CD8-positive, alpha-beta memory T cell (primary cell): ENCODE measurements at places on chromosomes 3 and 15.

GRCh38 chr3:36992806-36993325 lies at the start of gene EPM2AIP1:
EPM2AIP1 (minus strand) TSS chr3:36993131; CDS start chr3:36993077, 54 bp downstream.
- DNase-seq = no peak

- DNase-seq = no peak
These were observed 10.9 kb upstream of the RTP1 start for GRCh38 chr3:187186375-187186774.

- peak; percentile 73 for DNase-seq
These were observed 32.4 kb downstream of the CMTM7 start for GRCh38 chr3:32423956-32424557.

DNA sequence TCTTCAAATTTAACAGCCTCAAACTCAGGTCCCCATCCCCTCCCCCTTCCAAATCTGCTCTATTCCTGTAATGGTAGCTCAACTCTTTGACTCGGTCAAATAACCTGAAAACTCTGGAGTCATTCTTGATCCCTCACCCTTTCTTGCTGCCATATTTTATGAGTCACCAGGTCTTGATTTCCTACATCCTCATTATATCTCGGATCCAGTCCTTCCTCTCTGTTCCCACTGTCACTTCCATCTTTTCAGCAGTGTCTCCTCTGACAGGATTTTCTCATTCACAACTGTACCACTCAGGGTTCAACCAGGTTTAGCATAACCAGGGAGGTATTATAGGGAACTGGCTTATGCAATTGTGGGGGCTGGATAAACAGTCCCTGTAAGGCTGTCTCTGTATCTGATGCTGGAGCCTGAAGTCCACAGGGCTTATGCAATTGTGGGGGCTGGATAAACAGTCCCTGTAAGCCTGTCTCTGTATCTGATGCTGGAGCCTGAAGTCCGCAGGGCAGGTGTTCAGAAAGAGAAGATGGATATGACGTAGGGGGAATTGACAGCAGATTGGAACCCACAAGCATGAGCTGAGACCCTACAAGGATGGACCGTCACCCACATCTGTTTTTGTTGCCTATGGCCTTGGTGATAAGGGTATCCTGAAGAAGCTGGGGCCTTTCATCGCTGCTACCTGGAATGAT lies 9.1 kb upstream of the FETUB start:
- no peak for DNase-seq

DNA sequence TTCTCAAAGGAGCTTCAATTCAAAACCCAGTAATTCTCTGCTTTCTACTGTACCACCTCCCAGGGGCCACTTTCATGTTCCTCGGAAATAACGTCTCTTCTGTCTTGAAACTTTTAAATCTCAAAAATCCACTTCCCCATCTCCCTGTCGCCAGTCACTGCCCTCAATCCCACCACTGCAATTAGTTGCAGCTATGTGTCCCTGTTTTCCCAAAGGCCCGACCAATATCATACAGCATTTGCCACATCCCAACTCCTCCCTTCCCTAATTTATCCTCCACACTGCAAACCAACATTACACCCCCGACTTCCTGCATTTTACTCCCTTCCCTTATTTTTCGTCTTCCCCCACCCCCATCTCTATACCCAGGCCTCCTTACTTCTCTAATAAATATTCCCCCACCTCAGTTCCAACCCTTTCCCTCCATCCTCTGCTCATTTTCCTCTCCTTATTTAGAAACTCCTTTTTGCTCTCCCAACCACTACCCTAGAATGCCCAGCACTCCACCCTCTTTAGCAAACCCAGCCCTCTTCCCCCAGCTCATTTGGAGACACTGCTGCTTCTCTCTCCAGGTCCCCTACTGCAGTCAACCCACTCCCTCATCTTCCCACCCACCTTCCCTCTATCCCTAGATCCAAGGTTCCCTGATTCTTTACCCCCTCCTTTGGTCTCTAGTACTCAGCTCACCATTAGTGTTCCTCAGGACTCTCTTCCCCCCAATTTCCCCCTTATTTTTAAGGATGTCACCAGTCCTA lies 1.1 kb downstream of the NPTN start:
- DNase-seq = no peak

DNA sequence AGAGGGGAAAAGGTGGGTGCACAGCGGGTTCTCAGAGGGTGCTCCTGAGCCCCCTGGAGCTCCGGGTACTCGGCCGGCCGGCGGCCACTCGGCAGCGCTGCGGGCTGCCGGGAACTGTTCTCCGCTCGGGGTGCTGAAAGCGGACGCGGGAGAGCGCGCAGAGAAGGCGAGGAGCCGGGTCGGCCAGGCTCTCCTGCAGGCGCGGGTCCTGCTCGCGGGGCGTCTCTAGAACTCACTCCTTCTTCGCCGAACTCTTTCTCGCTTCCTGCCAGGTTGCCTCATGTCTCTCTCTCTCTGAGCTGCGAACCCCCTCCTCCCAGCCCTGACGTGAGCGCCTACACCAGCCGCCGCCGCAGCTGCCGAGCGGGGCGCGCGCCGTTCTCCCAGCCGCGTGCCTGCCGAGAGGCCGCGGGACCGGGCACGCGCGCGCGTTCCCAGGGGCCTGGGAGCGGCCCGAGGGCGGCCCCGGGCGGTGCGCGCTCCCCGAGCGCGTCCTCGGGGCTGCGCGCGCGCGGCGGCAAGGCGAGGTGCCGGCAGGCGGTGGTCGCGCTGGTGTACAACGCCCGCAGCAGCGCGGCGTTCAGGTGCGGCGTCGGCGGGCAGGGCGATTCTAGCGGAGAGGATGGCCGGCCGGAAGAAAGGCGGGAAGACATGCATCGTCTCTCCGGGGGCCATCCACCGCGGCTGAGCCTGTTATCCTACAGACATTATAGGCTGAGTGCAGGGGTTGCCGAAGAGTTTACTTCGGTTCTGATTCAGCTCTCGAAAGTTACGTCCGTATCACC lies at the start of gene PEX5L:
TSS of gene PEX5L (minus strand) at position 267 of the 785 bp plus-strand sequence. CDS start 338 bp downstream, outside the sequence.
- no peak for DNase-seq

DNA sequence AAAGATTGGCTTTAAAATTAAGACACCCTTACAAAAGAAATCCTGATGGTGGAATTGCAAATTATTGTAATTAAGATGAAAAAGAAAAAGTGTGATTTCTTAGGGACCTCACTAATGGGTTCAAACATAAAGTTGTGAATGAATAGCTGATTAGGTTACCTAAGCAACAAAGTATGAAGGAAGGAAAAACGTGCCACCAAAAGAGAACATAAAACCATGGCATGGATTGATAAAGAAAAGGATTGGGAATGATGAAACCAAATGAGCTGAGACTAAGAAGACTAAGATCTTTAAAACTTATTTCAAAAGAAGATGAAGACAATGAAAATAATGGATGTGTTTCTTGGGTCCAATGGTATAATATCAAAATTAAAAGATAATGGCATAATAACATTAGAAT lies 32.2 kb upstream of the GUCA1C start:
- no peak for DNase-seq

DNA sequence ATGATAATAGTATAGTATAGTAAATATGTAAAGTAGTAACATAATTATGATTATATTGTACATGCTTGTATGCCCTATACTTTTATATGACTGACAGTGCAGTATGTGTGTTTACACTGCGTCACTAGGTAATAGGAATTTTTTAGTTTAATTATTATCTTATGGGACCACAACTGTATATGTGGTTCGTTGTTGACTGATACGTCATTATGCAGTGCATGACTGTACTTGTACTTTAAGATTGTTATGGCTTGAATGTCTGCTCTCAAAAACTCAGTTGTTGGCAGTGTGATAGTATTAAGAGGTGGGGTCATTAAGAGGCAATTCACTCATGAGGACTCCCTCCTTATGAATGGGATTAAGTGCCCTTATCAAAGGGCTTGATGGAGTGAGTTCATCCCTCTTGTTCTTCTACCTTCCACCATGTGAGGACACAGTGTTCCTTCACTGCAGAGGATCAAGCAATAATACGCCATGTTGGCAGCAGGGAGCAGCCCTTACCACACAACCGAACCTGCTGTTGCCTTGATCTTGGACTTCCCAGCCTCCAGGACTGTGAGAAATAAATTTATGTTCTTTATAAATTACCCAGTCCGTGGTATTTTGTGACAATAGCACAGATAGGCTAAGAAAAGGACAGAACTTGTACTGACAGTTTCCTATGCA lies 152.2 kb downstream of the NEK11 start:
- no peak for DNase-seq

DNA sequence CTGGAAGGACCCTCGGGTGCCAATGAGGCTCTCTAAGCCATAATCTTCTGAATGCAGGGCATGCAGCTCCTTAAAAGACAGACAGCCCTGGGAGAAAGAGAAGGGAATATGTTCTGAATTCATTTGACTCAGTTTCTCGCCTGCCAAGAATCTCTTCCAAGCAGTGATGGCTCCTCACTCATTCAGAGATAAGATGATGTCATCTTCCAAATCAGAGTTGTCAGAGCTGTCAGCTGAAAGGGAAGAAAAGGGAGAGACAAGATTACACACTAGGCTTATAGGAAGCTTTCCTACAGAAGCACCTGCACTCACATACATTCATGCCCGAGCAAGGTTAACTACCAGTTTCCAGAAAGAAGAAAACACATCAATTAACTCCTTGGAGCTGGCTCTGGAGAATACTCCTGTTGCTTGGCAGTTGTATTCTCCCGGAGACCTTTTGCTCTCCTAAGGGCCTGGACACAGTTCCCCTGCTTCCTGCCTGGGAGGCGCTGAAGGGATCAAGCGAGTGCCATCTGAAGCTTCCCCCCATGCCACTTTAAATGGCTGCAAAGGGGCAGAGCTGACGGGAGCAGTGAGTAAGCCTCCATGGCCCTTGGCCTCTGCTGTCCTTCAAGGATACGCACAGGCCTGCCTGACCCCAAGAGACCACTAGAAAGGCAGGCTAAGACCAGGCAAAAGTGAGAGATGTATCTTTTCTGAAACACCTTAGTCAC lies 7.7 kb downstream of the RBM15B start:
- DNase-seq = no peak

- DNase-seq = no peak
These were observed 77.9 kb downstream of the PCSK6 start for GRCh38 chr15:101411581-101411980.

GRCh38 chr15:73322665-73323373 lies 45.9 kb downstream of the HCN4 start:
- DNase-seq = no peak

GRCh38 chr3:133887074-133887802 lies 8.4 kb downstream of the RAB6B start:
- no peak for DNase-seq

GRCh38 chr3:50985893-50986292 lies 311.2 kb downstream of the DOCK3 start:
- DNase-seq = no peak

DNA sequence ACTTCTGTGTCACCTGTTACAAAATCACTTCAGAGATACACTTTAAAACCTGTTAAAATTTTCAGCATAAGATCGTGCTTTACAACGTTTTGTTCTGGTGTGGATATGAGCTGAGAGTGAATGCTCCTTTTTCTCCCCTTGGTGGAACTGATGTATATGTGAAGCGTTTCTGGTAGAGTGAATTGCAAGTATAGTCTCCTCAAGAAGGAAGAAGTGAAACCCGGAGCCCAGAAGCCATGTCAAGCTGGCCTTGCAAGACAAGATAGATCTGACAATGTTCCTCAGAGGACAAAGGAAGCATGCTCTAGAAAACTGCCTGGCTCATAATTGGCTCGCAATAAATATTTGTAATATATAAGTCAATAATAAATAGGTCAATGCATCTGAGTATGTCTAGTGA lies 23.6 kb downstream of the SERPINI2 start:
- no peak for DNase-seq

- no peak for DNase-seq
These were observed 63.8 kb downstream of the LRRC49 start for GRCh38 chr15:70956201-70956995.

DNA sequence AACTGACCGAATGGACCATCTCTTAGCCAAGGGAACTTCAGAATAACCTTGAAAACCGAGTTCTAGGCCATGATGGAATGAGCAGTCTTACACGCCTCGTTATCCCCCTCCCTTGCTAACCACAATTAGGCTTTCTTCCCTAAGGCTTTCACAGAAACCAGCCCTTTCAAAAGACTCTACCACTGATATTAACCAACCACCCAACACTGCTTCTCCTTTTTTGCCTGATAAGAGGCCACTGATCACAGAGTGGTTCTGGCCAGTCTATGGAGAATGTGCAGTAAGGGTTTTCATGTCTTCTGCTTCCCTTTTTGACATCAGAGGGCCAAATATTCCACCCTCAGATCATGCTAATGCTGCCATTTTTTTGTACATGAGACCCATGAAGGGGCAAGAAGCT lies 59.3 kb downstream of the MCF2L2 start:
- DNase-seq = no peak

DNA sequence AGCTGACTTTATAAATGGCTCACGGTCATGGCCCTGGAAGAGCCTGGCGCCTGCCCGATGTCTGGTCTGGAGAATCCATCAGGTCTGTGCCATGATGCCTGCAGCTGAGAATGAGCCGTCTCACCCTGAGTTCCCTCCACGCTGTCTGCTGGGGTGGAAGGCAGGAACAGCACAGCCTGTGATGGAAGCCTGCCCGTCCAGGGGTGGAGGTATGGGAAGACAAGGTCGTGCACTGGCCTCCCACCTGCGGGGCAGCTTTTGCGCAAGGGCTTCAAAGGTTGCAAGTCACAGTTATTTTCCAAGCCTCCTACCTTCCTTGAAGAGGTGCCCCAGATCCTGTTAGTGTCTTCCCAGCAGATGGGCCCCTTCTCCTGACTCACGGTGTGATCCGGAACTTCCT lies 275.5 kb downstream of the FAM43A start:
- no peak for DNase-seq
